ENCODE measurements at places on chromosomes 1 and 21. TPM values are rescaled to one million over a fixed set of nuclear protein-coding genes. Genes with fewer than 3 reads are reported as not detected.

DNA sequence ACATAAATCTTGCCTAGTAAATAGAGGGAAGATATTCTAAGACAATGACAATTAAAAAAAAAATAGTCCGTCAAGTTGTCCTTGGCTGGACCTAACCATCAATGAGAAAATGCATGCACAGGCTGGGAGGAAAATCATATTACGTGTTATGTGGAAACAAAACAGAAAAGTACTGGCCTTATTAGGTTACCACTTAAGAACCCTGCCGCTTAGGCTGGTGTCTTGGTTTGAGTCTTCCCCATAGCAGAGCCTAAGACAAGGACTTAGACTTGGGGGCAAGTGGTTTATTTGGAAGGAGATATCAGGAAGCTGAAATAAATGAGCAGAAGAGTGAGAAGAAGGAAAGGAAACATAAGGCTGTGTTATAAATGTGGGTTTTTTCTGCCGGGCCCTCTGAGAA, 186.4 kb downstream of the MRPL39 start:
- no peaks in the 10 kb centered on the region for H3K27me3 ChIP-seq
- no peak overlapping the region for H3K27ac ChIP-seq
- H3K4me1 ChIP-seq, result no peaks in the 10 kb centered on the region
- DNase-seq, result no peak

- H3K27me3 ChIP-seq, result peaks cover 60% of the 10 kb centered on the region
- no peak for DNase-seq
- no peak overlapping the region for H3K4me3 ChIP-seq
These were observed 35.3 kb upstream of the TTC4 start for GRCh38 chr1:54680387-54680786.

Gene RCAN1
- total RNA-seq, result 14.0 TPM

Gene CHRM3
- total RNA-seq, result 0.11 TPM
